ENCODE measurements at places on chromosomes 2 and 18.
A peak's percentile ranks its signal among the peaks of the same experiment; 100 is the strongest.

DNA sequence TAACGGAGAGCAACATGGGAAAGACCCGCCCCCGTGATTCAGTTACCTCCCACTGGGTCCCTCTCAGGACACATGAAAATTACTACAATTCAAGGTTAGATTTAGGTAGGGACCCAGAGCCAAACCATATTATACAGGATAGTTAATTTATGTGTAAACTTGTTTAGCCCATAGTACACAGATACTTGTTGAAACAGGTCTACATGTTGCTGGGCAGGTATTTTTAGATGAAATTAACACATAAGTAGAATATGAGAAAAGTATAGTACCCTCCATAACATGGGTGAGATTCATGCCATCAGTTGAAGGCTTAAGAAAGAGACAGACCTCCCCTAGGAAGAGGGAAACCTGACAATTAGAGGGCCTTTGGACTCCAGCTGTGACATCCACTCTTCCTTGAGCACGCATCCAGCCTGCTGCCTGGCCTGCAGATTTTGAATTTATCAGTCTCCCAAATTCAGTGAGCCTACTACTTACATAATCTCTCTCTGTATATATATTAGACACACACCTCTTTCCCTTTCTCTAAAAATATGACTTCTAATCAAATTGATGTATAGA lies 463.5 kb upstream of the NETO1 start:
- no peak for DNase-seq

- peak; percentile 70 for DNase-seq
Measured at GRCh38 chr2:155690785-155691184, 641.7 kb downstream of the NR4A2 start.

DNA sequence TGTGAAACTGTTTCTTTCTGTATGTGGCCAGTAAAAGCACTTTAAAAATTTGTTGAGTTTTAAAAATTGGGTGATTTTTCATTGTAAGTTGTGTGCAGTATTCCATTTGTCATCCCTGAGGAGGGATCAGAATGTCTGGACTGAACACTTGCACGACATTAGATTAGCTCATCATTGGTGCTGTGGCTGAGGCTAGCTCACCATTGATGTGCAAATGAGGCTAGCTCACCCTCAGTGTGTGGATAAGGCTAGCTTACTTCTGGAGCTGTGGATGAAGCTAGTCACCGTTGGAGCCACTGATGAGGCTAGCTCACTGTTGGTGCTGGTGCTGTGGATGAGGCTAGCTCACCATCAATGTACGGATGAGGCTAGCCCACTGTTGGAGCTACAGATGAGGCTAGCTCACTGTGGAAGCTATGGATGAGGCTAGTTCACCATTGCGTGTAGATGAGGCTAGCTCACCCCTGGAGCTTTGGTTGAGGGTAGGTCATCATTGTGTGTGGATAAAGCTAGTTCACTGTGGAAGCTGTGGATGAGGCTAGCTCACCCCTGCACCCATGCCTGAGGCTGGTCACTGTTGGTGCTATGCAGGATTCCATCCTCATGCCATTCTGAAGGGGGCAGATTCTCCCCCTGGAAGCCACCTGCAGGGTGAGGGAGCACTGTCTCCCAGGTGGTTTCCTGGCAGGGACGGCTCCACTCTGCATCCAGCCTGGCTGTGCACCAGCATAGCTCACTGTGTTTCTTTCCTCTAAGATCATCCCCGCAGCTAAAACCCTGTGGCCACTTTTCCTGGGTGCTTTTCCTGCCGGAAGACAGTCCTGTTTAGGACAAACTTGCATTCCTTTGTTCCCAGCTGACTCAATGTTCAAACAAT lies 101.1 kb downstream of the TWIST2 start:
- no peak for DNase-seq

DNA sequence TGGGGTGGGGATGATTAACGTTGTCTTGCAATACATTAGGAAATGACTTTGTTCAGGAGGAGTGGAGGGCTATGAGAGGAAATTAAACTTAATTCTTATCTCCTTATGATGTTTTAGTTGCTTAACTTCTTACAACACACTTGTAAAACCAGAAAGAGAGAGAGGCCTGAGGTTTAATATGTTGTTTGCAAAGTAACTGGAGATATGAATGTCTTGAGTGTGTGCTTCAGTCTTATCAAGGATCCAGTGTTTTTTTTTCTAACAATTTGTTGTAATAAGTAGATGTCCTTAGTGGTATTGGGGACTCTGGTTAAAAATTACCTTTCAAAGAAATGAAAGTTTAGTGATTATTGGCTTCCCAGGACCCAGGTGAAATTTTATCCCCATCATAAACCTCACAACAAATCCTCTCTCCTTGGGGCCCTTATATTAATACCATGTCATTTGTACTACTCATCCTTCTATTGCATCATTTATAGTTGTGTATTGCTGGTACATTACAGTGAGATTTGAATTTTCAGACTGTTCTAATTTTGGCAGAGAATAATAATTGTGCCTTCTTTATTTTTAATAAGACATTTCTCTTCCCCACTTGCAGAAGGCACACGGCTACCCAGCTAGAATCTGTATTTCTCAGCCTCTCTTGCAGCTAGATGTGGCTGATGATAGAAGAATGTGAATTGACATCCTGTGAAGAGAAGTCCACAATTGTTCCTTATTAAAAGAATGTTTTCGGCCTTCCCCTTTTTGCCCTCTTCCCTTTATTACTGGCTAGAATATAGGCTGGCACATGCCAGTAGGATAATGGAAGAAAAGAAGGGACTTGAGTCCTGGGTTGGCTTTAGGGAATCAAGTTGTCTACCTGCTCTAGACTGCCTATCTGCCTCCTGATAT lies 91.9 kb upstream of the CXCR4 start:
- DNase-seq, result no peak

- DNase-seq, result no peak
Measured at GRCh38 chr2:109614715-109615636, 812 bp downstream of the SOWAHC start.

DNA sequence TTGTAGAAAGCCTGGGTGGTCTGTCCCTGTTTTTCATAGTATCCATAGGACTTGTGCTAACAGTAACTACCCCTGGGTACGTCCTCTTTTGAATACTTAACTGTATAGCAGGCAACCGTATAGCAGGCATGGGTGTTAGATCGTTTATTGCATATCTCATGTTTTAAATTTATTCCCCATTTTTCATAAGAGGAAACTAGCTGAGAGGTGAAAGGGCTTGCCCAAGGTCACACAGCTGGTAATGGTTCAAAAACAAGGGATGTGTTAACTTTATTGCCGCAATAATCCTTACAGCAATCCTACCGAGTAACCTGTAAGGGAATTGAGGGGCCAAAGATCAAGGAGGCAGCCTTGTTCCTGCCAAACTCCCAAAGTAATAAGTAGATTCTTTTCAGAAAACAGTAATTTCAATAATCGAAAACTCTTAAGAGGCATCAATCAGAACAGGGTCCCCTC lies 990 bp upstream of the MGAT4A start:
- no peak for DNase-seq

All from pons (tissue), 1 donor.